Activated naive CD4-positive, alpha-beta T cell (primary cell): ENCODE measurements at places on chromosomes 11 and 22.
A peak's percentile ranks its signal among the peaks of the same experiment; 100 is the strongest.

GRCh38 chr11:9672288-9672916, 8.5 kb downstream of the SWAP70 start:
- DNase-seq = no peak

DNA sequence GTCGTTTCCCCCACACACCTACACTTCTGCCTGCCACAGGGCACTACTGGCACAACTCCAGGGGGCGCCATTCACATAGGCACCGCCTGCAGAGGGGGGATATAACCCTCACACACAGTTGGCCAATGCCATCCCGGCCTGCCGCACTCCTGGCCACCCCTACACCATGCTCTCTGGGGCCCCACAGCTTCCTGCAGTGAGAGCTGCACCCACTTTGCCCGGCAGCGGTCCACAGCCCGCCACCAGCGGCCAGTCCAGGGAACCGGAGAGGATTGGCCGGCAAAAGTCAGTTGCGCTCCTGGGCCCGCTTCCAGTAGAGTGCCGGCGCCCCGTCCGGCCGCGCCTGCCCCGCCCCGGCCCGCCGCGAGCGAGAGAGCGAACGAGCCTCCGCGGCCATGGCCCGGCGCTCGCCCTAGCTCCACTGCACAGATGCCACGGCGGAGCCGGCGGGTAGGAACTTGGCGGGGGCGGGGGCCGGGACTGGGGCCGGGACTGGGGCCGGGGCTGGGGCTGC, 25.6 kb upstream of the SUSD2 start:
- DNase-seq = no peak

DNA sequence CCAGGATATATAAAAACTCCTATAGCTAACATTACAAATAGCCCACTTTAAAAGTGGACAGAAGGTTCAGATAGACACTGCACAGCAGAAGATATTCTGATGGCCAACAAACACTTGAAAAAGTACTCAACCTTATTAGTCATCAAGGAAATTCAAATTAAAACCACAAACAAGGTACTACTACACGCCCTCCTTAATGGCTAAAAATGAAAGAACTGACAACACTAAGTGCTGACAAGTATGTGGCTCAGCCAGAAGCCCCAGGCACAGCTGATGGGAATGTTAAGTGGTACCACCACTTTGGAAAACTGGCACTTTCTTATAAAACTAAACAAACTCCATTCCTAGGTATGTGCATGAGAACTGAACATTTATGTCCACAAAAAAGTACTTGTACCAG, 320.1 kb downstream of the TBC1D22A start:
- no peak for DNase-seq

DNA sequence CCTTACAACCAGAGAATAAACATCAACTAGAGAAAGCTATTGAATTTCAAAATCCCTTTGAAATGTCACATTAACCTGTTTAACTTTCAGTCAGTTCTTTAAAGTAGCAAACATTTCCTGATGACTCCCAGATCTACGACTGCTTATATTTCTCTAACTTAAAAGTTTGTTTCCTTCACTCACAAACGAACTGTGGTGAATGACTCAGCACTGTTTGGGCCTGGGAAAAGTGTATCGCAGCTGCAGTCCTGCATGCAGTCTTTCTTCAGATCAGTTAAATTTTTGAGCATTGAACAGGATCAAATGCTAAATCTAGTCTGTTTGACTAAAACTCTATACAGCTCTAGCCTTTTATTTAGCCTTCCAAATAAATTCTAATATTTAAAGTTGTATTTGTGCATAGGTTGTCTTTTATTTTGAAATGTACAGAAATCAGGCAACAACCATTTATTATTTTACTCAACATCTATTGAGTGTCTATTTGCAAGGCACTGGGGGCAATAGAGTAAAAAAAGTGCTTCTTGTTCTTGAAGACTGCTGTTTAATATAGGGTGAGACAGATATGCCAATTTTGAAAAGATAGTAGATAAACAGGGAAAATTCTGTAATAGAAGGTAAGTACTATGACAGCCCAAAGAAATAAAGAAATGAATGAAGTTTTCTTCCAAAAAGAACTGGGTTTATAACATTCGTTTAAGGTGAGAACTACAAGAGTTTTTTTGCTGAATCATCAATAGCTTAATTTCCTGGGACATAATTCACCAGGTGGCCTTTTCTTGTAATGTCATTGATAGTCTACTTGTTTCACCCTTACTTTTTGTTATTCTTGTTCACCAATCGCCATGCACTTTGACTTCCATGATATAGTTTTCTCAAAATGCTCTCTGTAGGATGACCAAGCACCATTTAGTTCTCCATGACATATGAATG, 235.4 kb downstream of the METTL15 start:
- DNase-seq = no peak

- no peak for DNase-seq
Observed at GRCh38 chr11:56910046-56910773, 78.5 kb upstream of the OR5AK2 start.

- no peak for DNase-seq
Observed at GRCh38 chr22:48368975-48369525, 1458.6 kb downstream of the BRD1 start.

- DNase-seq = no peak
Observed at GRCh38 chr11:67055812-67056211, 835 bp upstream of the RHOD start.

- peak; percentile 41 for DNase-seq
Observed at GRCh38 chr11:94128291-94128745, 323 bp upstream of the PANX1 start.

- DNase-seq = no peak
Observed at GRCh38 chr11:62001450-62002191, 34.2 kb upstream of the FTH1 start.

DNA sequence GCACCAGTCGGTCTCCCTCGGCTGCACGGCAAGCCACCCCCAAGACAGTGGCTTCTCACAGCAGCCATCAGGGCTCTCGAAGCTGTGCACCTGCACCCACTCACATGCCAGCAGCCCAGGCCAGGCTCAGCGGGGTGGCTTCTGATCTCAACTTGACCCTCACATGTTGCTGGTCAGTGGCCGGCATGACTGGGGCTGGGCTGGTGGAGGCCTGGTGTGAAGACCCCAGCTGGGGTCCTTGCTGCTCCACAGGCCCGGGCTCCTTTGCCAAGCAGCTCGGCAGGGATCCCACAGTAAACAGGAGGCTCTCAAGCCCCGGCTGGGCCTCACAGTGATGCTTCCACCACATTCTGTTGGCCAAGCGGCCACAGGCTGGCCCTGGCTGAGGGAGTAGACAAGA, 128.2 kb downstream of the BRD1 start:
- DNase-seq = no peak

DNA sequence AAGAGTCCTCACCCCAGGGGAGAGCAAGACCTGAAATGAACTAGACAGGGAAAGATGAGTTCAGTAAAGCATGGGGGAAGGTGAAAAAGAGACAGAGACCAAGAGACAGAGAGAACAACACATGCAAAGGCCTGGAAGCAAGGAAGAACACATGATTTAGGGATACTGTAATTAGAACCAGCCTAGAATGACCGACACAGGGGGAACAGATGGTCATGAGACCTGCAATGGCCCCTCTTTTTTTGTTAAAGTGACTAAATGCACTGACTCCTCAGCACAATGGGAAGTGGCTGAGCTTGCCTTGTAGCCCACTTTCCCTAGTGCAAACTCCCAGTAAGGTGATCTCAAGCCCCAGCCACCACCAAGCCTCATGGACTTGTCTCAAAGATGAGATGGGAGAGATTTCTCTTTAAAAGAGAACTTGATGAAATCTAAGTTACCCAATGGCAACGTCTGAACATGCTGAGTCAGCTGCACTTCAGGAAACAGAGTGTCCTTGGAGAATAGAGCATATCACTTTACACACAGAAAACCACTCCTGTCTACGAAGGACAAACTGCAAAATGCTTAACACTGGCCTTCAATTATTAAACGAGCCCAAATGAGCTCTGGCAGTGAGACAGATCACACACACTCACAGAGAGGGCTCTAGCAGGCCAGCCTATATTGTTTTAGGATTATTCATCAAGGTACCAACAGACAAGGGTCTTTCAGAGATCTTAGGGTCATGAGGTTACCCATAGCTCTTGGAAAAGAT, 91.0 kb downstream of the SERGEF start:
- DNase-seq = no peak

DNA sequence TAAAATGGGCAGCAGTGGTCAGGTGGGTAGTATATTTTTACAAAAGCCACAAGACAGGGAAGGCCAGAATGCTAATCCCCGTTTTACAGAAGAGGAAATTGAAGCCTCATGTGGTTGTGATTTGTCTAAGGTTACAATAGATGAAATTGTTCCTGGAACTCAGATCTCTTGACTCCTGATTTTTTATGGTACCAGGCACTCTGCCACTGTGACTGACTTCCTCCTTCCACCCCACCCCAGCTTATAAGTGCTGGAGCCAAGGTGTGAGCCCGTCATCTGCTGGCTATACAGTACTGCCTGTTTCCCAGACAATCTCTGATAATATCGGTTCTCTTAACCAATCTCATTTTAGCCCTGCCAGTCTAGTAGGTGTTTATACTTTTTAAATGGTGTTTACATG, 1.9 kb downstream of the SLC5A1 start:
- no peak for DNase-seq

- no peak for DNase-seq
Observed at GRCh38 chr11:62918531-62918930, 2.6 kb downstream of the CHRM1 start.

DNA sequence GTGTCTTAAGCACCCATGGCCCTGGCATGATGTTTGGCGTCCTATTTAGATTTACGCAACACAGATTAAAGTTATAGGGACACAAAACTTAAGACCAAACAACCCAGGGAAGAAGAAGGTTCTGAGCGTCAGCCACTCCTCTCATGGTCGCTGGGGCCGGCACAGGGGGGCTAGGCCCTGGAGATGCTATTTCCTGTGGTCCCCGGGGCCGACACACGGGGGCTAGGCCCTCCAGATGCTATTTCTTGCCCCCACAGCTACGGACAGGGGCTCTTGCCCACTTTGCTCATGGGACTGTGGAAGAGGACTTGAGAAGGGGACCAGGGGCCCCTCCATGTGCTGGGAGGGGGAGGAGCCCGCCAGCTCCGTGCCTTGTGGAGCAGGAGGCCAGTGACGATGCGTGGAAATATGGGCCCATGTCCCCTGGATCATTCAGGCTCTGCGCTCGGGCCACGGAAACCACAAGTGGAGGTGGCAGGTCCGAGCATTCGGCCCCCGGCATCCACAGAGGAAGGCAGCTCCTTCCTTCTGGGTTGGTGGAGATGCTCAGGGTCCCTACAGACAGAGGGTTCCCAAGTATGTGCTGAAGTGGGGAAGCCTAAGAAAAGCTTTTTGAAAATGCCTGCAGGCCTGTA, 711.1 kb downstream of the BRD1 start:
- DNase-seq = no peak

DNA sequence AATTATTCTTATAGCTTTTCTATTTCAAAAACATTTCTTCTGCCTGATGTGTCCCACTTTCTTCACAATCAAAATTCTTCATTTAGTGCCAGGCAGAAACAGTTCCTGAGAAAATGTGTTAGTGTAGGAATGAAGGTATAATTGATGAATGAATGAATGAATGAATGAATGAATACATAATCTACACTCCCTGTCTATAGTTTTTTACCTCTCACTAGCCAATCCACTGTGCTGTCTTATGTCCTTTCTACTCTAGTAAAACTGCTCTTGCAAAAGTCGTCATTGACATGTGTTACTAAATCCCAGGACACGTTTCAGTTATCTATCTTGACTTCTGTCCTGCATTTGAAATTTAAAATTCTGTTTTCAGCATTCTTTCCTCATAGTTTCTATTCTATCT, 42.9 kb downstream of the CHORDC1 start:
- no peak for DNase-seq

GRCh38 chr22:24803064-24803542, 2.9 kb upstream of the SGSM1 start:
- peak; percentile 45 for DNase-seq

DNA sequence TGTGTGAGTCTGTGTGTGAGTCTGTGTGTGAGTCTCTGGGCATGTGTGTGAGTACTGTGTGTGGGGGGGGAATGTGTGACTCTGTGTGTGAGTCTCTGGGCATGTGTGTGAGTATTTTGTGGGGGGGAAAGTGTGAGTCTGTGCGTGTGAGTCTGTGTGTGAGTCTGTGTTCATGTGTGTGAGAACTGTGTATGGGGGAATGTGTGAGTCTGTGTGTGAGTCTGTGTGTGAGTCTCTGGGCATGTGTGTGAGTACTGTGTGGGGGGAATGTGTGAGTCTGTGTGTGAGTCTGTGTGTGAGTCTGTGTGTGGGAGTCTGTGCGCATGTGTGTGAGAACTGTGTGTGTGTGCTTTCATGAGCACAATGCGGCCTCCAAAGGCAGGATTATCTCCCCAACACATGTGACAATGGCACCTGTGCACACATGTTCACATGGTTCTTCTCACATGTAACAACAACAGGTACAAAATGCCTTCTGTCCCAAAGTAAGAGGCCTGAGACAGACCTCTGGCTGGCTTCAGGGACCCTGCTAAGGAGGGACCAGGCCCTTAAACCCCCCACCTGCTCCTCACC, 1.6 kb downstream of the CD5 start:
- DNase-seq = no peak

DNA sequence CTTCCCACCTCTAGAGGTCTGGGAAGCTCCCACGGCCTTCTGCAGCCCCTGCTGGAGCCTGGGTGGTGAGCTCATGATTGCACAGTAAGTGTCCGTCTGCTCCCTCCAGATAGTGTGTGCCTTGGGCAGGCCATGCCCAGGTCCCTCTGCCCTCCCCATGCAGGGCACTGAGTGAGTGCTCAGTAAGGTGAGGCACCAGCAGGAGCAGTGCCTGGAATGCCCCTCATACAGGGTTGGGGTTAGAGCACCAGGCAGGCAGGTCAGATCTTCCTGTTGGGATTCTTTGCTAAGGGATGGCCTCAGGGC, 50.3 kb downstream of the NAT10 start:
- DNase-seq = no peak

DNA sequence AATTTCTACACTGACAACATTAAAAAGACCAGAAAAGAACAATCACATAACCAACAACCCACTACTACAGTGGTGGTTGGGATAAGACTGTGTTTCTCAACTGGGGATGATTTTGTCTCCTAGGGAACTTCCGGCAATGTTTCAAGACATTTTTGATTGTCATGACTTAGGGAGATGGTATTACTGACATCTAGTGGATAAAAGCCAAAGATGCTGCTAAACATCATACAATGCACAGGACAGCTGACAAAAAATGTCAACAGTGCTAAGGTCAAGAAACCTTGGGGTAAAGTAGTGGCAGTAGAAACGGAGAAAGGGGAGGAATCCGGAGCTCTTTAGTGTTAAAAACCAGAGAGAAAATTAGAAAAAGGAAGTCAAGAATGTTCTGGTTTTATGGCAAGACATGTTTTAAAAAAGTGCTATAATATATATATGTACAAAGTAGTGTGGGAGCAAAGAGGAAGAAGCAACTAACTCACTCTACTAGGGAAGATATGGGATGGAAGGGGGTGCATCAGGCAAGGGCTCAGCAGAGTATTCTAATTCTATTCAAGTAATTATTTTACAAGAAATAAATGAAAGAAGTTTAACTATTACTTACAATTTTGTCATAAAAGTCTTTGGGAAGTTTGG, 37.2 kb downstream of the CKAP5 start:
- DNase-seq = no peak
